ENCODE measurements at places on chromosomes 3 and 15.

DNA sequence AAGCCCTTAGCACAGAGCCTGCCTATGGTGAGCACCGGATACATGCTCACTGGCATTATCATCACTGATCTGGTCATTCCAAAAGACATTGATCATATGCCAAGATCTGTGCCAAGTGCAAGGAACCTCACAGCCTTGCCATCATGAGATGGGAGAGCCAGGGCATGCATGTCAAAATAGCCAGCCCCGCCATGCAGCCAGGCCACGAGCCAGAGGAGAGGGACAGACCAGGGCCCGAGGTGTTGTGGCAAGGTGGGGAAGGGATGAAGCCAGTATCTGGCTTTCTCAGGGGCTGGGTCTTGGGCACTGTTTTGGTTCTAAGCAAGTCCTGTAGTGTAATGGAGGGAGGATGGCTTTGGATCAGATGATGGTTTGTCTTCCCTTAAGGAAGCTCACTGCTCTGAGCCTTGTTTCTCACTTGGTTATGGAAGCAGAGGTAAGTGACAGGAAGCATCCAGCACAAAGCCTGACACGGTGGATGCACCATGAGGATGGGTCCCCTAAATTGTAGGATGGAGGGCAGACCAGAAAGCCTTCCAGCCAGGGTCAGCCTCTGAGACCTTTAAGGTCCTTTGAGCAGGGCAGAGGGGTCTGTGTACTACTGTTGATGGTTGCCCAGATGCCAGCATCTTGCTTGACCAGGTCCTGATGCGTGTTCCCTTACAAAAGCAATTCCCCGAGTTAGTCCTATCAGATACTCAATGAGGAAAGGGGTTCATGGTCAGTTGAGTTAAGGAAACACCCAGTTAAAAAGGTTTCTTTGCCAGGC, 247.7 kb upstream of the TLE3 start:
- DNase-seq = no peak

DNA sequence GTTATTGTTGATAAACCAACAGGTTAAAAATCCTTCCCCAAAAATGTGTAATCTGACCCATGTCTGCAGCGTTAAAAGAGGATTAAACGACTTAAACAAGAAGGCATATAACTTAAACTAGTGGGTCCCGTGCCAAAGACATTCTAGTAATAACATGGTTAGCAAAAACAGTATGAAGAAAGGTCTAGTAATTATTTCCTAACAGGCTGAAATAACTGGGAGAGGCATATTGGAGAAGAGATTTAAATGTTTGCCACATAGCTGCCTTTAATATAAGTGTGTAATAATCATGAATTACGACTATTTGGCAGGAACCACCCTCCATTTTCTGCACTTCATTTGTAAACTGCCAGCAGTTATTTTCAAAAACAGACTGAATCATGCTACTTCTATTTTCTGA, 67.7 kb upstream of the CSPG5 start:
- DNase-seq = no peak

DNA sequence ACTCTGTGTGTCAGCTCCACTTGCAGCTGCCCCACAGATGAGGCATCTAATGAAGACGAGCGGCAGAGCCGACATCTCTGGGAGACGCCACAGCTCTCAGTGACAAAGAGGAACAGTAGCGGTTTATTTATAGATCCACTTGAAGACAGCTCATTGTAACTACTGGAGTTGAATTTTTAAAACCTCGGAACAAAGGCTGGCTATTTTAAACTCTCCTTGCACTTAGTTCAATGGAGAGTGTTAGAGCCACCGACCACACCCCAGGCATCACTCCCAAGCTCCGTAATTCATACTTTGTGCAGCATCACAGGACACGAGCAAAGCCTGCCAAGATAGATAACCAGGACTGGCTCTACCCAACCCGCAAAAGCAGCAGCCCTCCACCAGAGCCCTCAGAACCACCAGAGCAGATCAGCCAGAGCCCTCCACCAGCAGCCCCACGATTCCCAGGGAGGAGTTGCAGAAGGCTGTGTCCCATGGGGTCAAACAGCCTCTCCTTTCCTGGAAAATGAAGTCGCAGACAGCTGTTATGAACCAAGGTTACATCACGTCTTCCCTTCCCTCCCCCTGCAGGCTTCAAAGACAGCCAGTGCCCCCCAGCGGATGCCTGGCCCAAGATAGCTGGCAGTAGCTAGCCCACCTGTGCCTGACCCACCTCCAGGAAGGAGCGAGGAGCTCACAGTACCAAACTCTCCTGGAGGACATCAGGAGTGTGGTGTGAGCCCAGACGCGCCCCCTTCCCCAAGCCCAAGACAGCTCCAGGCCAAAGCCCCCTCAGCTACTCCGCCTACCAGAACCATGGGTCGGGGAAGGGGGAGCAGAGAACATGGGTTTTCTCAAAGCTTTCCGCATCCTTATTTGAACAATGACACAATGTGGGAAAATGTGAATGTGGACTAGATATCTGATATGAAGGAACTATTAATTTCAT, 45.7 kb downstream of the POC1A start:
- DNase-seq = peak; percentile 60

- no peak for DNase-seq
These were observed 50.1 kb downstream of the UBE2E2 start for GRCh38 chr3:23253214-23253613.

DNA sequence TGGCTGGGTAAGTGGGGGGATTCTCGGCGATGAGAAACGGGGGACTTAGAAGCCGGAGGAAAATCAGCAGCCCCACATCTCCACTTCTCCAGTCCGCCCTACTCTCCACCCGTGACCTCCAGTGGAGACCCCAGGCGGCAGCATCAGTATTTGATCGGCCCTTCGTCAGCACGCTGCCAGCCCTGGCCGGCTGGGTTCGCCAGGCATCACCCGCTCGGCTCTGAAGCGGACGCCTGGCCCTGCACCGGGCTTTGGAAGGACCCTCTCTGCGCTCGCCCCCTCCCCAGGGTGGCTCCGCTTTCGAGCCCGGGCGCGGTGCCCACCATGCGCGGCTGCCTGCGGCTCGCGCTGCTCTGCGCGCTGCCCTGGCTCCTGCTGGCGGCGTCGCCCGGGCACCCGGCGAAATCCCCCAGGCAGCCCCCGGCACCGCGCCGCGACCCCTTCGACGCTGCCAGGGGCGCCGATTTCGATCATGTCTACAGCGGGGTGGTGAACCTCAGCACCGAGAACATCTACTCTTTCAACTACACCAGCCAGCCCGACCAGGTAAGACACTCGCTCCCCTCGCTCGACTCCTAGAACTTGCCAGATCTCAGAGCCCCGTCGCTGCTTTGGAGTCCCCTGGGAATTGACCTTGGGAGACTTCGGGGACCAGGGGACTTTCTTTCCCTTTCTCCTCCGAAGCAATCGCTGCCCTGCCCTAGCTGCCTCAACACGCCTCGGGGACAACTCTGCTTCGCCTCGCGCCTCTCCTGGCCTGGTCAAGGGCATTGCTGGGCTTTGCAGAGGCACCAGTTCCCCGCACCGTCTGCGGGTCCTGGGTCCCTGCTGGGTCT, 561 bp downstream of the SIDT1 start:
- DNase-seq = peak; percentile 44

DNA sequence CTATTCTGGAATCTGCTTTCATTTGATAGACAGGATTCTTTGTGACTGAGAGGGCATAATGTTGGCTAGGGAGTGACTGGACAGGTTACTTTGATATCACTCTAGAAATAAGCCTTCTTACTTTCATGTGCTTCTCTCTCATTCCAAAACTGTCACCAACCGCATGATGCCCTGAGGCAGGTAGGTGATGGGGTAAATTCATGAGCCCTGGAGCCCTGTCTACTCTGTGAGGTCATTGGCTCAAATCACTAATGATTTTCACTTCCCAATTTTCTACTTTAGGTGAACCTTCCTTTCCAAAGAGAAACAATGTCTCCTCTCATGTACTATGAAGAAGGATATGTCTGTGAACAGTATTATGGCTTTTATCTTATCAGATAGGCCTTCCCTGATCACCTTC, 596.7 kb downstream of the TUSC7 start:
- no peak for DNase-seq

- DNase-seq = no peak
These were observed 93.3 kb upstream of the HACD2 start for GRCh38 chr3:123678108-123678511.

DNA sequence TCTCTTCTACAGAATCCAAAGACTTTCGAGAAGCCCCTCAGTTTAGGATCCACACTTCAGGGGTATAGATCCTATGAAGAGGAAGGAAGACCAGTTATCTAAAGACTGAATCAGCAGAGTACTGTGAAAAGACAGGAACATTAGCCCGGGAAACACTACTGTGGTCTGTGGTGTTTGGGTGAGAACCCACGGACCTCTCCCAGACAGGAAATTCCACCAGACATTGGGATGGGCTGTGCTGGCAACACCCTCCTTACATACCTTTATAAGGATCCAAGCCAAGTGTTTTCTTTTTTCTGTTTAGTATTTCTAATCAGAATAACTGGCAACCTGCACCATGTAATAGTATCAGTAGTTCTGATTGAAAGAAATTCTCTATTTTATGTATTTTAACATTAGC, 14.1 kb downstream of the TMEM207 start:
- no peak for DNase-seq

DNA sequence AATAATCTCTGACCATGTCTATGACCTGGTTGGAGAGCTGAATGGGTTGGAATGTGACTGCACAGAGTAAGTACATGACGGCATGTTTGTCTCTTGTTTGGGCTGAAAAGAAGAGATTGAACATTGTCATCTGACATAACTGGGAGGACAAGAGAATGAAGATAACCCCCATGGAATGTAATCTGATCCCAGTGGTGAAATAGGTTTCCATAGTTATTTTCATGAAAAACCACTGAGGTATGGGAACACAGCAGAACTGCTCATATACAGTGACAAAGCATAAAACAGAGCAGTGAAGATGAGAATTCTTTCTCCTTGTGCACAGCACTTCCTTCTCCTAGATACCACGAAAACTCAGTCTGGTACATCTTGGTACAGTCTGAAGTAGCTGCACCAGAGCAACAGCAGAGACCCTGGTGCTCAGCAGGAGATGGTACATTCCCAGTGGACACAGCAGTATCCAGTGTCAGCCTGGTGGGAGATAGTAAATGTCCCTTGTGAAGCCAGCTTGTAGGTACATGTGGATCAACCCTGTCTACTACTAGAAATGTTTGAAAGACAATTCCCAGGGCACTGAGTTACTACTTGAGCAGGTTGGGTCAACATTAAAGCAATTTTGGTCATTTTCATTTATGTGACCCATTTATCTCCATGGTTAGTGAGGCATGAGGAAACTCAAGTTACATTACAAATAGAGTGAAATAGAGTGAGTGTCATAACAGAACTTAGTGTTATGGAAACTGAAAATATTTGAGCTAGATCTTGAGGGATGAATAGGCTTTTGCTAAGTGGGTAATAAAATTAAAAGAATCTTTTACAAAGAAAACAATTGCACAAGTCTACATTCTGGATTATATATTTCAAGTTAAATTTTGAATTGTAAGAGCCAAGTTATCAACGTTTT, 178.3 kb downstream of the SUCNR1 start:
- DNase-seq = no peak

GRCh38 chr3:13281507-13282357, 138.4 kb downstream of the NUP210 start:
- DNase-seq = peak; percentile 70

DNA sequence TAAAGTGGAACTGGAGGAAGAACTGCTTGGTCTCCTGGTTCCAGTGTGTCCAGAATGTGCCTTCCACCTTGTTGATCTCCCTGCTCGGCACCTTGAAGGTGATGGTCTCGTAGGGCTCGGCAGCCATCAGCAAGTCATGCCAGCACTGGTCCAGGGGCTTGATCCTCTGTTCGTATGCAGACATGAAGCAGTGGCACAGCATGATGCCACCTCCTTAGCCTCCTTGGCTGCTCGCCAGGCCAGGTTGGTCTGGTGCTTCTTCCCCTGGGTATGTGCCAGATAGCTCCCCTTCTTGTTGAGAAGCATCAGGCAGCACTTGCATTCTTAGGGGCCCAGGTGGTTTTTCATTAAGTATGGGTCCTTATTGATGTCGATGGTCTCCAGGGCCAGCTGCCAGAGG, 17.8 kb upstream of the TXNRD3 start:
- peak; percentile 17 for DNase-seq

DNA sequence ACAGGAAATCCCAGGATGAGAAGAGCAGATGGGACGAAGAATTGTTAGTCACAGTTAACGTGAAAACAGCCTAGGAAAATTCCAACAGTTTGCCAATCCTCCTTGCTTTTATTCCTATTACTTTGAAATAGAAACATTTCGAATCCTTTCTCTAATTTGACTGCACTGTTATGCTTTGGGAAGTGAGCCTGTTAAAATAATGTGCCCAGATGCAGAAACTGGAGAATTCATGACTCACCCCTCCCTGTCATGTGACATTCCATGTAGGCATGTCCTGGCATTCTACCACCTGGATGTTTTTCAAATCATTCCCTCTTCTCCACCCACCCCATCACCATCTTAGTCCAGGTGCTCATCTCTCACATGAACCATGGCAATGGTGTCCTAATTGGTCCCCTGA, 107.3 kb downstream of the MINAR1 start:
- no peak for DNase-seq

- DNase-seq = no peak
These were observed 21.6 kb downstream of the P3H2 start for GRCh38 chr3:190099099-190099498.

GRCh38 chr3:63936925-63937324, 24.7 kb upstream of the SCAANT1 start:
- no peak for DNase-seq

- DNase-seq = no peak
These were observed 285.3 kb downstream of the SV2B start for GRCh38 chr15:91385311-91385710.

DNA sequence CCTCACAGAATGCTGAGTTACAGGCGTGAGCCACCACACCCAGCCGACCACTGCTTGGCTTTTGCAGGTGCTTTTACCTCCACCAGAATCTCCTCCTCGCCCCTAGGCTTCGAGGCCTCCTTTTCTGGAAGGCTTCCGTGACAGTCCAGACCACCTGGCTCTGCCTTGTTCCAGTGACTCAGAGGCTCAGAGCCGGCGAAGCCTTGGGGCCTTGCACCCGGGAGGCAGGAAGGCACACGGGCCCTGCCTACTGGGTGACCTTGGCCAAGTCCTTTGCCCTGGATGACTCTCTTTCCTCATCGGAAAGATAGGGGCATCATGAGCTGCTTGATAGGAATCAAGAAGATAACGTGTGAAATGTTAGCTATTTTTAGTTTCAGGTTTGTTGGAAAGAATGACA, 31.3 kb upstream of the FURIN start:
- DNase-seq = no peak

GRCh38 chr3:3240986-3241385, 61.5 kb upstream of the CRBN start:
- DNase-seq = no peak

- no peak for DNase-seq
These were observed 114.2 kb downstream of the ULK4 start for GRCh38 chr3:41847679-41848078.

- no peak for DNase-seq
These were observed 22.3 kb upstream of the TRIM59 start for GRCh38 chr3:160471892-160472291.

- DNase-seq = no peak
These were observed 82.8 kb upstream of the CDV3 start for GRCh38 chr3:133490468-133491351.

Measured in H9 (cell line).